ENCODE measurements at places on chromosomes 4 and X.

- no peak for DNase-seq
Observed at GRCh38 chr4:60201052-60201673, 999.0 kb upstream of the ADGRL3 start.

DNA sequence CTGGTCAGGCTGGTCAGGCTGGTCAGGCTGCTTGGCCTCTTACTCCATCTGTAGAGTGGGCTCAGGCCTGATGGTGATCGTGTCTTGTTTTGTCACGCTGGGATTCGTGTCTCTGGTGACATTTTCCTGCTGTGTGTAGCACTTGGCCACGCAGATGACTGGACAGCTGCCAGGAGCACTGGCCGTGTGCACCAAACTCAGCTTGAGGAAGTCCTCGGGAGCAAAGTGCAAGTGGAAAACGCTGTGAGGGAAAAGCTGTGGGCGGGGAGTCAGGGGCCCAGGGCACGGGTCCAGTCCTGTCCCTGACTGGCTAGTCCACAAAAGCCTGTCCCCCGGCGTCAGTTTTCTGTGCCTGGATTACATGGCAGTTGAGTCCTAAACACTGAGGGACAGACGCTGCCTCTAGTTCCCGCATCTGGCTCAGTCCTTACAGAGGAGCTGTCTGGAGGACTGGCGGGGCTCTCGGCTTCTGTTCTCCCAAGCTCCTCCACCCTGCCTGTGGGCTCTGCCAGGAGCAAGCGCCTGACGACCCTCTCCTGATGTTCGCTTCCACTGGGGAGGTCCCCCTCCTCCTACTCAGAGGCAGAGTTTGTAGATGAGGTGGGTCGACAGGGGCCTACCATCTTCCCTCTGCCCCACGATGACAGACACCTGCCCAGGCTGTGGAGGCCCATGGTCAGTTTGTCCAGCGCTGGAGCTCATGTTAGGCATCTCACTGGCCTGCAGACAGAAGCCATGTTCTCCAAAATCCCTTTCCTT, 35.9 kb upstream of the GRPEL1 start:
- no peak for DNase-seq

- DNase-seq = no peak
Observed at GRCh38 chr4:148103597-148104355, 338.4 kb downstream of the NR3C2 start.

DNA sequence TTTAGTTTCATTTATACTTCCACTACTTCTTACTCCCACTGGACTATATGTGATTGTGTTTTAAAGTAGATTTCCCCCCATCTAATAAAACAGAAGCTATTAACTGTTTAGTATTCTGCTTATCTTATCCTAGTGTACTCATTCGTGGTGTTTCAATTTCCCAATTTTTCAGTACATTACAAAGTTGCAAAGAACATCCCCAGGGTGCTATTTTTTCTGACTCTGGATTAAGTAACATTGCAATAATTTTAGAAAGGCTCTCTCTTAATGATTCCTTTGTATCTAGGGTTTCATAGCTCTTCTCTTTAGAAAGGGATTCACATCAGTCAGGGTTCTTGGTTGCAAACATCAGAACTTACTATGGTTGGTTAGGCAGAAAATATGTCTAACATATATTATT, 317.9 kb upstream of the DIPK2B start:
- DNase-seq = no peak

- no peak for DNase-seq
Observed at GRCh38 chr4:122688529-122689140, 43.9 kb upstream of the BBS12 start.

DNA sequence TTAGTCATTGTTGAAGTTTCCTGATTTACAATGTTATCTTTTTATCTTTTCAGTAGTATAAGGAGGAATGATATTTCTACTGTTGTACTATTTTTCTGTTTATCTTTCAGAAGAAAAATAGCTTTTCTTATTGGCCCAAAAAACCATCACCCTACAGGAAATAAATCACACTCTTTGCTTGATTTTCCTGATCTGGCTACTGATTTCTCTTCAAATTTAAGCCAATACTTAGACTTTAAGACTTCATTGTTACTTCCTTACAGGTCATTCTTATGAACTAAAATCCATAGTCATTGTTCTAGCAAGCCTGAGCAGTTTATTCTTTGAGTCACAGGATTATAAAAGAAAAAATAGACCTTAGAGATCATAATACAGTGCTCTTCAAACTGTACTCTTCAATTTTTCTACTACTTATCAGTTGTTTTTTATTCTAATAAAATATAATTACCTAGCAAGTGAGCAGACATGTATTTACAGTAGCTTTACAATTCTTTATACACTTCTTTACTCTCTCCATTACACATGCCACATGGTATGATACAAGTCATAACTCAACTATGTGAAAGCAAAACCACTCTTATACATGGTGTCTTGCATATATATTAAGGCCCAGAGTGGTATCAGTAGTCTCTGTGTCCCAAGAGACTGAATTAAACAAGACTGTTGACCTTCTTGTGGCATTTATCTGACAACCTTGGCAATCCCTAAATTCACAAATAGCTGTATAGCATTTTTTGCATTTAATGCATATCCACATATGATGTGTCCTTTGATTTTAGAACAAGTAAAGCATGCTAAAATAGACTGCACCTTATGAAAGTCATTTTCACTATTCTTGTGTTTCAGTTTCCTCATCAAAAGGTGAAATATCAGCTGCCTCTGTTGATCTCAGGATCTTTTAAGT, 47.9 kb downstream of the TET2 start:
- no peak for DNase-seq

- DNase-seq = no peak
Observed at GRCh38 chr4:2354118-2354517, 64.3 kb downstream of the ZFYVE28 start.

- no peak for DNase-seq
Observed at GRCh38 chr4:8351931-8352367, 82.4 kb downstream of the HTRA3 start.

- no peak for DNase-seq
Observed at GRCh38 chr4:149370785-149371420, 444.7 kb downstream of the IQCM start.

- no peak for DNase-seq
Observed at GRCh38 chr4:27128443-27128842, 267.8 kb downstream of the STIM2 start.

- DNase-seq = no peak
Observed at GRCh38 chr4:32485956-32486355, 1765.8 kb downstream of the PCDH7 start.
